ENCODE measurements at places on chromosomes 7 and 10.

GRCh38 chr10:84542522-84543490, 214.4 kb downstream of the CCSER2 start:
- peak; percentile 48 for DNase-seq

GRCh38 chr7:37642028-37642540, 41.5 kb upstream of the GPR141 start:
- DNase-seq: no peak

- no peak for DNase-seq
Measured at GRCh38 chr10:11091517-11092102, 73.9 kb downstream of the CELF2 start.

GRCh38 chr7:132430861-132431822, 145.1 kb downstream of the PLXNA4 start:
- no peak for DNase-seq

DNA sequence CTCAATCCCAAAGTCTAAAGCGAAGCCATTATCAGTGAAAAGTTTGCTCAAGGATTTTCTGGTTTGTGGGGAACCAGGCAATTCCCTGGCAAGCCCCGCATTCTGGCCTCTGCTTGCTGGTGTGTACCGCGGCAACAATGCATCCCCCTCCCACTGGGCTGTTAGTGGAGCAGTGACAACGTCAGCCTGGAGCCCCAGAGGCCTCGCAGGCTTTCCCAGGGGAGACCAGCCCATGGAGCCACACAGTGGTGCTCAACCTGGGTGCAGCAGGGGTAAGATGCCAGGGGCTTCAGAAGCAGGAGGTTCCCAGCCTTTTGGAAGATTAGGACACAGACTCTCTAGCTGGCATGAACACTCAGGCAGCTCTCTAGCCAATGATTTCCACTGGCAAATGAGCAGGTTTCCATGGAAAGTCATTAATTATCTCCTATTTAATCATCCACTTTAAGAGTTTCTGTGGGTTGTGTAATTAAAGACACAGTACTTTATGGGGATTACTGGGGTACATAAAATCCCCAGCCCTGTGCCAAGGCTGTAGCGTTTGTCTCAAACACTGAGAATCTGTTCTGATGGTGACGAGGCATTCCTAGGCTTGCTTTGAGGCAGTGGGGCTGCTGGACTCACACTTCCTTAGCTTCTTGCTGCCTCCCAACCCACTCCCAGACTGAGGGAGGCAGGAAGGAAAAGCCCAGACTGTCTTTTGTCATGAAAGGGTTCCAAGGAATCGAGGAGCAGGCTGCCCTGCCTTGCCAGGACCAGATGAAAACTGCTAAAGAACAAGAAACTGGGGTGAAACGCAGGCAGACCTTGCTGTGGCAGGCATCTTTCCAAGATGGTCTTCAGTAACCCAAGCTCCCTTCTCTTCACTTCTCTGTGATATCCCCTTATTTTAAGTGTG, 411.9 kb upstream of the SHH start:
- no peak for DNase-seq

- DNase-seq: no peak
Measured at GRCh38 chr7:137882261-137882668, 35.5 kb upstream of the DGKI start.

DNA sequence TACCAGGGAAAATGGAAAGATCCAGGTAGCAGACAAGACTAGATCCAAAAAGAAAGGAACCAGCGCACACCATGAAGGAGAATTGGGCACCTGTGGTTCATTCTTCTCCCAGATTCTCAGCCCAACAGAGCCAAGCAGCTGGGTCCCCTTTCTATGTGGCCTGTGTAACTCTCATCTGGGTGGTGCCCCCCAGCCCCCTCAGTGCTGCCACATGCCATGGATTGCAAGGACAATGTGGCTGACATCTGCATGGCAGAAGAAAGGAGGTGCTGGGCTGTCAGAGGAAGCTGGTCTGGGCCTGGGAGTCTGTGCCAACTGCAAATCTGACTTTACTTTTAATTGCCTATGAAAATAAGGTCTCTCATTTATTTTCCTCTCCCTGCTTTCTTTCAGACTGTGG, 21.4 kb downstream of the PRSS2 start:
- DNase-seq: no peak

DNA sequence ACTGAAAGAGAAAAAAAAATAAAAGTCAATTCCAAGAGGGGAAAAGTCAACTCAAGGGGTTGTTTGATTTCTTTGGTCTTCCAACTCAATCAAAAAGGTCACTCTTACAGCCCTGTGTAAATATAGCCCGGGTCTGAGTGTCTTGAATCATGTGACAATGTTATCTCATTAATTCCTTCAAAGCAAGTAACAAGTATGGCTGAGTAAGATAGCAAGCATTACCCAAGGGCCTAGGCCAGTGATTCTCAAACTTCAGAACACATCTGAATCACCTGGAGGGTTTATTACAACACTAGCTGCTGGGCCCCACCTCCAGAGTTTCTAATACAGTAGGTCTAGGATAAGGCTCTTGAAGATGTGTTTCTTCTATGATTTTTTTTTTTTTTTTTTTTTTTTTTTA, 125.0 kb downstream of the PRLHR start:
- no peak for DNase-seq

All from NCI-H1436 treated with DMSO at 0.1 percent for 48 hours (cell line).